ENCODE measurements at places on chromosomes 2 and 18.
A peak's percentile ranks its signal among the peaks of the same experiment; 100 is the strongest.

DNA sequence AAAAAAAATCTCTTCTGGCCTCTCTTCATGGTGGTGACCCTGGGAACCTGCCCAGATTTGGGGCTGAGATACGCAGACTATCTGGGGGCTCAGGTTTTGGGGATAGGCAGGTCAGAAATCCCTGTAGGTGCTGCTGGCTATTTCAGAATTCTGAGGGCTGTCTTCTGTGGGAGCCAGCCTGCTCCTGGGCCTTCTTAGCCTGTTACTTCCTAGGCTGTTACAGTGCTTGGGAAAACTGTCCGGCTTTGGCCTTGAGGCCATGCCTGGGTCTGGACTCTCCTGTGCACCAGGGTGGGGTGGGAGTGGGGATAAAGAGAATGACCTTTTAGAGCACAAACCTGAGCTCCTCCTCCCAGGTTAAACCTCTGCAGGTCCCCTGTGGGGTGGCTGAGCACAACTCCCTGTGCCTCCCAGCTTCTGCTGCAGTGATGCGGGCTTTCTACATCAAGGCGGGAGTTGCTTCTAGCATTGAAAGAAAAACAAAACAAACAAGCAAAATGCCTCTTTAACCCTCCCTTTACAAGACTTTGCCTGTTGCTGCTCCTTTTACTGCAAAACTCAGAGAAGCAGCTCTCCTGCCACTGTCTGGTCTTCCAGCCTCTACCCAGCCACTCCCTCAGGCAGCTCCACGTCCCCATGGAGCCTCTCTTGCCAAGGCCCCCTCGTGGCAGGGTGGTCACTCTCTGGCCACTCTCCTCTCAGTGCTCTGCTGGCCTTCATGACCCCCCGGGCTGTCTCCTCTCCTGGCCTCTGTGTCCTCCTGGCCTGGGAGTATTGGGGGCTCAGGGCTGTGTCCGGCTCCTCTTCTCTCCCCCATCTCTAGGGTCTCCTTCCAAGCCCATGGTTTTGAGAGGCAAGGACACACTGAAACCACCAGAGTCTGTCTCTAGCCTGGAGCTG lies 293.0 kb upstream of the HS6ST1 start:
- DNase-seq: no peak

GRCh38 chr18:77052983-77053309 lies 79.6 kb downstream of the MBP start:
- DNase-seq: no peak

GRCh38 chr18:9568186-9568585 lies 46.2 kb downstream of the PPP4R1 start:
- no peak for DNase-seq

- no peak for DNase-seq
Measured at GRCh38 chr2:127134833-127135830, 28.2 kb upstream of the BIN1 start.

GRCh38 chr2:6214471-6214870 lies 522.3 kb downstream of the SOX11 start:
- DNase-seq: no peak

GRCh38 chr2:221385716-221386115 lies 186.4 kb downstream of the EPHA4 start:
- no peak for DNase-seq

DNA sequence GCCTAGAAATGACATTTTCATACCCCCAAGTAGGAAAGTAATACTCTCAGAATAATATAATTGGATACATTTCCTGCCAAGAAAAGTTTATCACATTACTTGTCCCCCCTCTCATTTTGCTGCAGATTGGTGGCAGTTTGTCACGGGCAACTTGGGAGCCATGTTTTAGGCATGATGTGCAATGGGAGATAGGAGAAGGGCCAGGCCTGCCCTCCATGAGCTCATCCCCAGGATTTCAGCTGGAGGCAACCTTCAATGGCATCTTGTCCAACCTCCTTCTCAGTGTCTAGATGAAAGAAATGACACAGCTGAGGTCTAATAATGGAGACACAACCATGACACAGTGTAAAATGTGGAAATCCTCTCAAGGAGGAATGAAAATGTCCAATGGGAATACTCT lies 11.4 kb upstream of the RAB31 start:
- DNase-seq: no peak

GRCh38 chr18:50356036-50356945 lies 18.6 kb upstream of the SKA1 start:
- DNase-seq: no peak

DNA sequence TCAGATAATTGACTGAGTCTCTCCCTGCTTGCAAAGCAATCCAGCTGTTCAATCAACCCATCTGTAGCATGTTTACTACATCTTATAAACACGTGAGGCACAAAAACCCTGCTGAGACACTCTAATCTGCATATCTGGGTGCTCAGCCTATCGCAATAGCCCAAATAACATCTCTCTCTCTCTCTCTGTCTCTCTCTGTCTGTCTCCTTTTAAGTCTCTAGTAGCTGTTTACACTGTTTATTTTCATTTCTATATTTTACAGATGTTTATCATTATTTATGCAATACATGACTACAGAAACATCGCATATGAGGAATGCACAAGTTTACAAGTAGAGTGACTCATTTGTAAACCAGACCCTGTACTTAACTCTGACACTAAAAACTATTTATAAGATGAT lies 422.1 kb upstream of the DSEL start:
- no peak for DNase-seq

GRCh38 chr2:232351686-232352510 lies 26.7 kb upstream of the ALPP start:
- DNase-seq: no peak

- DNase-seq: no peak
Measured at GRCh38 chr18:12656605-12656937, 1.3 kb downstream of the SPIRE1 start.

DNA sequence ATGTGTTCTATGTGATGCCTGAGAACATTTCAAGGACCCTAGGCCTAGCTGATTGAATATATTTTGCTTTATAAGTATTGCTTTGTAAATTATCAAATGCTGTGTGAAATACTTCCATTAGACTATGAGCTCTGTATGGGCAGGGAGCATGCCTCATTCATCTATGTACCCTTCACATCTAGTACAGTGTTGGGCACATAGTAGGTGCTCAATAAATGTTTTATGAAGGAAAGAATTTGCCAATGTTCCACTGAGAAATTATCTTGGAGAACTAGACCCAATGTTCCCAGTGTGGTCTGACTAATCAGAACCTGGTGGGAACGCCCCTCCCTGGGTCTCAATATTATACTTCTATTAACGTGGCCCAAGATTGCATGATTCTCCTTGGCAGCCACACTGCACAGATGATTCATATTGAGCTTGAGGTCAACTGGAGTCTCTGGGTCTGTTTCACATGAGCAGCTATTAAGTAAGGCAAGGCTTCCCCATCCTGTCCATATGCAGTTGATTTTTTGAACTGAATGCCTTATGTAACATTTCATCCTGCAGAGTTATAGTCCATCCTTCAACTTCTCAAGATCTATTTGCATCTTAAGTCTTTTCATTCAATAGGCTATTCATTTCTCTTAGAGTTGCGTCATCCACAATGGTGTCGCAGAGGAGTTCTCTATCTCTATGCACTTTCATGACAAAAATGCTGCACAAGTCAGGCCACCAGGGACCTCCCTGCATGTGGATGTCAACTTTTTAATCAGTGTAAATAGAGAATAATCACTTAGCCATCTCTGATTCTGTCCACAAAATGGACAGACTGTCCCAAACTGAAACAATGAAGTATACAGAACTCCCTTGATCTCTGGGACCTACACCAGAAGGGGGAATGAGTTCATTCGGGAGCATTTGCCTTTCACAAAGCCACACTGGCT lies 257.6 kb downstream of the CYP26B1 start:
- no peak for DNase-seq

DNA sequence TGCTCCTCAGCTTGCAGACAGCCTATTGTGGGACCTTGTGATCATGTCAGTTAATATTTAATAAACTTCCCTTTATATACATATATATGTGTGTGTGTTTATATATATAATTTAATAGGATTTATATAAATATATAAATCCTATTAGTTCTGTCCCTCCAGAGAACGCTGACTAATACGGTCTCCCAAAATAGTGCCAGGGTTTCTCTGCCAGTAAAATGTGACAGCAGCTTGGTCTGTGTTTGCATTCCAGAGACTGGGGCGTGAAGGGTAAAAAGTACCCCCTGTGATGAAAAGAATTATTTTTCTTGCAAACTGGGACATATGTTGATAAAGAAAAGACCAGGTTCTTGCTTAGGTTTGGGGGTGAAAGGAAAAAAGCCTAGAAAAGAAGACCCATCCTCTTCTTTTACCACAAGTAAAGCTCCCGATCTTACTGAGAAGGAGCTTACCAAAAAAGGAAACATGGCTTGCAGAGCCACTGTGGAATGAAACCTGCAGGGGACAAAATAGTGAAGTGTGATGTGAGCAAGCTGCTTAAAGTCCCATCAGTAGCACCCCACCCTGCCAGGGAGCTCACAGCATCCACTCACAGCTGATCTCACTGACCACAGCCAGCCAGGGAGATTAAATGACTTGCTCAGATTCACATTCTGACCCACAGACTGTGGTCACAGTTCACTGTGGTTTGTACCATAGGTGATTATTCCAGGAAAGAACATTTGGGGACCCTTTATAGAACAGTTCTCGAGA lies 110.9 kb upstream of the RMP24 start:
- DNase-seq: no peak

- peak; percentile 10 for DNase-seq
Measured at GRCh38 chr2:231604101-231604684, 11.5 kb downstream of the TEX44 start.

- DNase-seq: no peak
Measured at GRCh38 chr2:30225131-30225762, 6.1 kb upstream of the LBH start.

DNA sequence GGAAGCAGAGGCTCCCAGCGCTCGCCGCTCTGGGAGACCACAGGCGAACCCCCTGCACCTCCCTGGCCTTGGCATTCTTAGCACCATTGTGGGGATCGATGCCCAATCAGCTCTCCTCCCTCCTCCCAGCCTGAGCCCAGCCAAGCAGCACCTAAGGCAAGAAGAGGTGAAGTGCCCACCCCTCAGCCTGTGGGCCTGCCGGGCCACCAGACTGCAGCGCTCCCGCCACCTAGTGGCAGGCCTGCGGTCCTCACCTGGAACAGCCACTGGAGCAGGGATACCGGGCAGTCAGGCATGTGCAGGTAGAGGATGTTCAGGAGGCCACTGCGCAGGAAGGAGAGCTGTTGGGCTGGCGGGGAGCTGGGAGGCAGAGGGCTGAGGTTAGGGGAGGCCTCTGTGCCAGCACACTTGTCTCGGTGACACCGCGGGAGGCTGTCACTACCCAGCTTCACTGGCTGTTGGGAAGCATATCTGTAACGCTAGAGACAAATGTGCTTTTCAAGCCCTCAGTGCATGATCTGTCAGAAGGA lies 35.2 kb downstream of the FAM178B start:
- peak; percentile 46 for DNase-seq

- no peak for DNase-seq
Measured at GRCh38 chr2:47019961-47020681, 104.5 kb upstream of the MCFD2 start.

- DNase-seq: no peak
Measured at GRCh38 chr18:50011813-50012435, 183.0 kb downstream of the MYO5B start.

GRCh38 chr2:241019441-241020139 lies 21.2 kb downstream of the SNED1 start:
- no peak for DNase-seq

GRCh38 chr2:12861344-12861930 lies 144.7 kb downstream of the TRIB2 start:
- no peak for DNase-seq

GRCh38 chr2:86254576-86255538 lies 55.6 kb downstream of the MRPL35 start:
- DNase-seq: peak; percentile 48

- DNase-seq: no peak
Measured at GRCh38 chr2:7515327-7515726, 598.1 kb downstream of the RNF144A start.

DNA sequence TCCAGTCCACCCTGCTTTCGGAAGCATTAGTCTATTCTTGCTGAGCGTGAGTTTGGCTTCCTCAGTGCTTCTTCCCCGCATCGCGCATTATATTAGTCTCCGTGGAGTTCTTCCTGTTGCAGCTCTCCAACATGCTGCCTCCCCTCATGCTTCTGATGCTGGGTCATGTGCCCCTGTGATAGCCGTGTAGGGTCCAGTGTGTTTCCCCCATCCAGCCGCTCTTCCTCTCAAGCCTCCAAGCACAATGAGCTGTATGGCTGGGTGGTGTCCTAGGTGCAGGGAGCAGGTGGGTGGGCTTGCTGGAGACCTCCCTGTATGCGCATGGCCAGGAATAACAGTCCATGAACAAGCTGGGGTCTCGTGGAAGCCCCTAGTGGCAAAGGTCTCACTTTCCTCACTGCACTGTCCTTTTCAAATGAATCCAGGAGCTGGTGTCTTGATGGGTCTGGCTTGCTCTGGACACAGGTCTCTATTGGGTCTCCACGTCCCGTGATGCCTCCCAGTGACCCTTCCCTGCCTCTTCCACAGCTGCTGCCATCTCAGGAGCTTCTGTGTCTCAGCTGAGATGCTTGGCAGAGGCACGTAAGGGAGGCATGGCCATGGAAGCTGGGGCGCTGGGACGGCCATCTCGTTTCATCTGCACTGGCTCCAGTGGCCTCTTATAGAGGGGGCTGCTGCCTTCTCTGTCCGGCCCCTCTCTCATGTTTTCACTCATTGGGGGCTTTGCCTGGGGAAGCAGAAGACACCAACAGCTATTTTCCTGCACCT lies 54.8 kb upstream of the HDAC4 start:
- no peak for DNase-seq

DNA sequence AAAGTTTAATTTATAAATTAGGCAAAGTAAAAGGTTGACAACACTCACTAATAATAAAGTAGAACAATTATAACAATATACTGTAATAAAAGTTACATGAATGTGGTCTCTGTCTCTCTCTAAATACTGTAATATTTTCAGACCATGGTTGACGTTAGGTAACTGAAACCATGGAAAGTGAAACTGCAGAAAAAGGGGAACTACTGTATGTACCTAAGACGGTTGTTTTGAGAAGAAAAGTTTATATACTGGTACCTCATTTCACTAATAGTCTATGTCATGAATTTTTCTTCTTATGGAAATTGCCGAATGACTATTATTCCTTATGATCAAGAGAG lies 166.7 kb upstream of the ZNF521 start:
- DNase-seq: no peak

Data from NCI-H2081 treated with DMSO at 0.1 percent for 48 hours (cell line).